ENCODE measurements at places on chromosomes 16 and 17. TPM values are rescaled to one million over a fixed set of nuclear protein-coding genes. Genes with fewer than 3 reads are reported as not detected.

Gene VWA3A
- not detected for total RNA-seq

GRCh38 chr17:395179-395578 lies 42.6 kb upstream of the RPH3AL start:
- DNase-seq = no peak

DNA sequence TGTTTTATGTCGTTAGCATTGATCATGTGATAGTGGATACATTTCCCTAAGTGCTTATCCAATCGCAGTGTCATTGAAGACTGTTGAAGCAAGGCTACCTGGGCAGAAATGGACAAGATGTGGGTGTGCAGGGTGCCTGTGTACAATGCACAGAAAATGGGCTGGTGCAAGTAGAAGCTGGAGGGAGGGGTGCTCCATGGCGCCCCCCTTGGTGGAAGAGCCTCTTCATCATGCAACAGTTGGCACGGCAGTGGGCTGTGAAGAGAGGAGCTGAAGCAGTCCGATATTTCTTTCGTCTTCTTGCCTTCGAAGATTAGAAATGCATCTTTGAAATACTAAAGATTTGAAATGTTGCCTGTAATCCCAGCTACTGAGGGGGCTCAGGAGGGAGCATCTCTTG lies 100.5 kb downstream of the PLCG2 start:
- no peak for DNase-seq

GRCh38 chr16:30764086-30764485 lies 2.0 kb downstream of the RNF40 start:
- DNase-seq = no peak

Gene CORO6
- 9.7 TPM for total RNA-seq

Gene P2RX1
- not detected for total RNA-seq

DNA sequence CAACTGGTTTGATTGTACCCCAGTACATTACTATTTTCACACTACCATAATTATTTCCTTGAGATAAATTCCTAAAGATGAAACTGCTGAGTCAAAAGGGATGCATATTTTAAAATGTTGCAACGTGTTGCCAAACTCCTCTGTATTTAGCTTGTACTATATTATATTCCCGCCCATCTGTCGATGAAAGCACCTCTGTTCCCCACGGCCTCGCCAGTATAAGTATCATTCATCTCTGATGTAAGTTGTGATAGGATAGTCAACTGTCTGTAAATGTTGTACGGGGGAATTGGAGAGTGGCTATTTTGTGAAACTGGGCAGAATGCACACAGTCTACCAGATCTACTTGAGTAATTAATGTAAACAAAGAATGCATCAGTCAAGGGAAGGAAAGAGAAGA lies 47.7 kb upstream of the TNRC6A start:
- DNase-seq = no peak

- no peak for DNase-seq
Measured at GRCh38 chr17:57806167-57806830, 43.5 kb downstream of the MRPS23 start.

Gene TBC1D3G
- 0.15 TPM for total RNA-seq

Gene WIPI1
- total RNA-seq = 19.8 TPM

DNA sequence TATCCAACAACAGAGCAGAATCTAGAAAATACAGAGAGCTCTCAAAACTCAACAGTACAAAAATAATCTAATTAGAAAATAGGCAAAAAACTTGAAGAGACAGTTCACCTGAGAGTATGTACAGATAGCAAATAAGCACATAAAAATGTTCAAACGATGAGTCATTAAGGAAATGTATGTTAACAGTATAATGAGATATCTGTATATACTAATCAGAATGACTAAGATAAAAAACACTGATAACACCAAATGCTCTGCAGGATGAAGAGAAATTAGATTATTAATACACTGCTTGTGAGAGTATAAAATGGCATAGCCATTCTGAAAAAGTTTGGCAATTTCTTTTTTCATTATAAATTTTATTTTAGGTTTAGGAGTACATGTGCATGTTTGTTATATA lies 1307.6 kb upstream of the GOT2 start:
- DNase-seq = no peak

Gene NT5M
- total RNA-seq = 3.1 TPM

DNA sequence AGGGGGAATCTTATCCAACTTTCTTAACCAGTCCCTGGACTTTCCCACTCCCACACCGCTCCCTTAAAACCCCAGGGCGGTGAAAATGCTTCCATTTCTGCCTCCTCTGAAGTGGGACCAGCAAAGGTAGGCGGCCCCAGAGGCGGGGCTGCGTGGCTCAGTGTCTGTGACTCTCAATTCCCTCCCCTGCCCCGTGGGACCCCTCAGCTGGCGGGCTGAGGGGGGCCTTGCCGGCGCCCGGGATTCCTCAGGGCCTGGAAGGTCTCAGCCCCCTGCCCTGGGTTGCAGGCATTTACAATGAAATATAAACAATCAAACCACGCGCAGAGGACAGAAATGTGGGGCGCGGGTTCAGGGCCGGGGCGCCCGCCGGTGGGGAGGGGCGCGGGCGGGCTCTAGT lies 3.6 kb downstream of the SOST start:
- no peak for DNase-seq

Gene MYH11
- 0.51 TPM for total RNA-seq

DNA sequence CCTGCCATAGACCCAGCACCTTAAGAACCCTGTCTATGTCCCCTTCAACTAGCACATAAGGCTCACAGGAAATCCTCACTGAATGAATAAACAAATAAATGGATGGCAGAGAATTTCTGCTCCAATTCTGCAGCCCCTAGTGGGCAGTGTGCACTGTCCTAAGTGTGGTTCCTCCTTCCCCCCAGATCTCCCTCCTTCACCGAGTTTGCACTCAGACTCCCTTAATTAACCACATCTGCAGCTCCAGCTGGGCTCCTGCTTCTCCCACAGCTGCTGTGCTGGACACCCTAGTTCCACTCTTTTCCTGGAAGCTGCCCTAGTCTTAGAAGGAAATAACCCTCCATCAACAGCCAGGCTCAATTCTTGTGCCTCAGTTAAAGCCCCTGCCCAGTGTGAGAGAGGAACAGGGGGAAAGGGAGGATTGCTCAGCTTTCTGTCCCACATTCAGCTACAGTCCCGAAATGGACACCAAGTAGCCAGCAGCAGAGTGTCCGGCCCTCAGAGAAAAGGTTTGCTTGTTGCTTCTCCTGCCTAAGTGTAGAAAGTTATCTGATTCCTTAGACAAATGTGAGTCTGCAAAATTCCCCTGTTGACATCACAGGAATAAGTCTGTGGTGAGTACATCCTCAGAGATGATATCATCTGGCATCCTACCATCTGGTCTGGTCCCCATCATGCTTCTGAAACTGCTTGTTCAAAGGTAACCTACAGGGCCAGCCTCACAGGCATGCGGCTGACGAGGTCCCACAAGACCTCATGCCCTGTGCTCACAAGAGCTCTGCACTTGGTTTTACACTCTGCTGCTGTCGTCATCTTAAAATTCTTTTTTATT lies 12.3 kb downstream of the LRRC3C start:
- no peak for DNase-seq

Gene CHST5
- total RNA-seq = 0.15 TPM

All from Panc1 (cell line).